ENCODE measurements at places on chromosomes 4 and X. TPM values are rescaled to one million over a fixed set of nuclear protein-coding genes. Genes with fewer than 3 reads are reported as not detected.

RPS6KA6 gene
- 2.1 TPM for total RNA-seq

TIGD4 gene
- 0.66 TPM for total RNA-seq

- H3K27me3 ChIP-seq, result no peaks in the 10 kb centered on the region
- no peaks in the 10 kb centered on the region for H3K36me3 ChIP-seq
- H3K27ac ChIP-seq, result no peak overlapping the region
- DNase-seq, result no peak
- H3K4me1 ChIP-seq, result no peaks in the 10 kb centered on the region
- H3K4me3 ChIP-seq, result no peak overlapping the region
Observed at GRCh38 chr4:104010722-104011121, 290.9 kb upstream of the TACR3 start.

- H3K36me3 ChIP-seq, result no peaks in the 10 kb centered on the region
- DNase-seq, result no peak
- H3K4me1 ChIP-seq, result peaks cover 2% of the 10 kb centered on the region
Observed at GRCh38 chr4:98706200-98706813, 47.9 kb upstream of the TSPAN5 start.

Data from thymus (tissue), 14 donors.